ENCODE measurements at places on chromosomes 7 and 10.

GRCh38 chr10:123962756-123963530 is 71.3 kb upstream of the CPXM2 start:
- DNase-seq = no peak

DNA sequence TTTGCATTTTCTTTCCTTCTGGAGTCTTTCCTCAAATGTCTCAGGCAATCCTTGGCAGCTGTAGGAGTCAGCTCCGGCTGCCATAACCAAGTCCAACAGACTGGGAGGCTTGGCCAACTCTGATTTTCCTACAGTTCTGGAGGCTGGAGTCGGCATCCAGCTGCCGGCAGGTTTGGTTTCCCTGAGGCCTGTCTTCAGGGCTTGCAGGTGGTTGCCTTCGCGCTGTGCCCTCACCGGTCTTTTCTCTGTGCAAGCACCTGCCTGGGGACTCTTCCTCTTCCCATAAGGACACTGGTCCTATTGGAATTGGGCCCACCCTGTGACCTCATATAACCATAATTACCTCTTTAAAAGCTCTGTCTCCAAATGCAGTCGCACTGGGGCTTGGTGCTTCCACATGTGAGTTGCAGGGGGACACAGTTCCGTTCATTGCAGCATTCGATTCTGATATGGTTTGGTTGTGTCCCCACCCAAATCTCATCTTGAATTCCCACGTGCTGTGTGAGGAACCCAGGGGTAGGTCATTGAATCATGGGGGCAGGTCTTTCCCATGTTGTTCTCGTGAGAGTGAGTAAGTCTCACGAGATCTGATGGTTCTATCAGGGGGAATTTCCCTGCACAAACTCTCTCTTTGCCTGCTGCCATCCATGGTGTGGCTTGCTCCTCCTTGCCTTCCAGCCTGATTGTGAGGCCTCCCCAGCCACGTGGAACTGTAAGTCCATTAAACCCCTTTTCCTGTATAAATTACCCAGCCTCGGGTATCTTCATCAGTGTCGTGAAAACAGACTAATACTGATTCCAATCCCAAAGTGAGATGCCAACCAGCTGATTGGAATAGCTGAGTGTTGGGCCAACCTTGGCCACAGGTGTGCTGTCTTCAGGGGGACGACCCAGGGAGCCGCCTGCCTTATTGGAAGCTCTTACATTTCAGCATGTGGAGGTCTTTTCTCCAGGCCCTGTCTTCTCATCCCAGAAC is 7.9 kb downstream of the GALNTL5 start:
- no peak for DNase-seq

- DNase-seq = no peak
These were observed 546.5 kb upstream of the STEAP1 start for GRCh38 chr7:89607792-89608191.

GRCh38 chr10:126349101-126349500 is 39.2 kb downstream of the ADAM12 start:
- no peak for DNase-seq

GRCh38 chr10:3740157-3740871 is 44.7 kb downstream of the KLF6 start:
- DNase-seq = no peak

GRCh38 chr7:132503415-132503814 is 72.9 kb downstream of the PLXNA4 start:
- no peak for DNase-seq

- DNase-seq = no peak
These were observed 693 bp downstream of the ADIRF start for GRCh38 chr10:86968994-86969355.

DNA sequence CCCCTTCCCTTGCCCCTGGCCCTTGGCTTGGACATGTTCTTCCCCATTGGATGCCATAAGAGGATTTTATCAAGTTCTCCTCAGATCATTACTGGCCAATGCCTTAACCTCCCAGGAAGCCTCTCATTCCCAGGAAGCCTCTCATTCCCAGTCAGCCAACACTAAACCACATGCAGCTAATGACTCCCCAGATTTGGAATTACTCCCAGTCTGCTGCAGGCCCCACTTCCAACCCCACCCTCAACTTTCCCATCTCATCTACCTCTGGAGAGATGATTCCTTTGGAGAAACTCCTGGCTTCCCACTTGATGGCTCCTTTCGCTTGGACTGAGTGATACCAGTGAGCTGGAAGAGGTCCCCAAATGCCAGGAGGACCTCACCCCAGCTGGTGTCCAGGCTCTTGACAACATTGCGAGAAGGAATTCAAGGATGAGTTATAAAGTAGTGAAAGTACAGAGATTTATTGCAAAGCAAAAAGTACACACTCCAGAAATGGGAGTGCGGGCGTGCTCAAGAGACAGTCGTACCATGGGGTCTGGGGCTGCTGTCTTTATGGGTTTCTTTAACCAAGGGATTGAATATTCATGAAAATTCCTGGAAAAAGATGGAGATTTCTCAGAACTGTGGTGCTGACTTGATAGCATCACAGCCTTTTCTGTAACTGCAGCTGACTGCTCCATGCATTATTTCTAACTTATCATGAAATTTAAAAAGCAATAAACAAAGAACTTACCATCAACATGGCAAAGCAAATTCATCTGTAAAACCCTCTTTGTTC is 117.2 kb upstream of the ADCY1 start:
- no peak for DNase-seq

All from NCI-H2081 treated with DMSO at 0.1 percent for 48 hours (cell line).